ENCODE measurements at places on chromosomes 4 and X.

- DNase-seq: no peak
Observed at GRCh38 chr4:10454121-10454520, 3.1 kb downstream of the ZNF518B start.

- no peak for DNase-seq
Observed at GRCh38 chrX:28058901-28059300, 77.7 kb upstream of the DCAF8L1 start.

DNA sequence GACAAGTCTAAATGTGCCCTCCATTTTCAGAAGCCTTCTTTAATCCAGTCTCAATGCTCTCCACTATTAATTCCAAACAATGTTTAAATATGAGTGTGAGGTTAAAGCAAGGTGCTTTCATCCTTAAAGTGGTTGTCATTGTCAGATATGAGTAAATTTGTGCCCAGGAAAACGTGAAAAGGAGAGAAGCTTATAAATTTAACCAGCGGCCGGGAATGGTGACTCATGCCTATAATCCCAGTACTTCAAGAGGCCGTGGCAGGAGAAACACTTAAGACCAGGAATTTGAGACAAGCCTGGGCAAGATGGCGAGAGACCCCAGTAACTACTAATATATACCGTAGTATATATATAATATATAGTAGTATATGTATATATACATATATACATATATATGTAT, 270.0 kb downstream of the ARHGAP24 start:
- no peak for DNase-seq

GRCh38 chr4:76420188-76420761, 666 bp downstream of the CCDC158 start:
- no peak for DNase-seq

GRCh38 chr4:57710053-57710452, 599.9 kb upstream of the IGFBP7 start:
- no peak for DNase-seq

DNA sequence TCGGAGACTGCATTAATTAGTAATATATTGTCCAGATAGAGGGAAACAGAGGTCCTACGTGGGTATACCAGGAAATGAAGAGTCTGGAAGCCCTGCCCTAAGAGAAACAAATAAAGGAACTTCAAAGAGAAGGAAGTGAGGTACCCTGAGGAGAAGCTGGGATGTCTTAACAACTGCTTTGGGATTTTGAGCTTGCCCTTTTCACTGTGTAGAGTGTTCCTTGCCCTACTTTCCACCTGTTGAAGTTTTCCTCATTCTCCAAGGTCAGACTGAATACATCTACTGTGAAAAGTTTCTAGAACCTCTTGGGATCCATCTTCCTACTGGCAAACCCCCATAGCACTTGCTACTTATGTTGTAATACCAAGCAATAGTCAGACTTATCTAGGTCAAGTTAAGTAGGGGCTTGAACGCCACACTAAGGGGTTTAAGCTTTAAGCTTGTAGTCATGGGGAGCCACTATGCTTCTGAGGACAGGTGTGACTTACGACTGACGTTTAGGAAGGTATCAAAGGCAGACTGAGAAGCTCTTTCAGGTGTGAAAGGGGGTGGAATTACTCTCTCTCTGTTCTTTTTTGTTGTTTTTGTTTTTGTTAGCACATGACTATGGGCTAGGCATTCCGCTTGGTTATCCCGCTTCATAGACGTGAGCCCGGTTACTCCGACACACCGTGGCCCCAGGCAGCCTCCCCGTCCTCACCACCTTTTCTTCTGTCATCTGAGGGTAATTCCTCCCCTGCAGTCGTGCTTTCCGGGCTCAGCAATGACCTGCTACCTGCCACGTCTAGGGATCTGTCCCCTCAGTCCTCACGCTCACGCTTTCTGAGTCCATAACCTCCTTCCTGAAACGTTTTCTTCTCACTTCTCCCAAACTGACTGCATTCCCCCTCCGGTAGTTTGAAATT, 959 bp upstream of the REST start:
- no peak for DNase-seq

Measured in COLO829 (cell line).